Frontal cortex (tissue), 4 donors: ENCODE measurements at places on chromosomes 11 and 22.

DNA sequence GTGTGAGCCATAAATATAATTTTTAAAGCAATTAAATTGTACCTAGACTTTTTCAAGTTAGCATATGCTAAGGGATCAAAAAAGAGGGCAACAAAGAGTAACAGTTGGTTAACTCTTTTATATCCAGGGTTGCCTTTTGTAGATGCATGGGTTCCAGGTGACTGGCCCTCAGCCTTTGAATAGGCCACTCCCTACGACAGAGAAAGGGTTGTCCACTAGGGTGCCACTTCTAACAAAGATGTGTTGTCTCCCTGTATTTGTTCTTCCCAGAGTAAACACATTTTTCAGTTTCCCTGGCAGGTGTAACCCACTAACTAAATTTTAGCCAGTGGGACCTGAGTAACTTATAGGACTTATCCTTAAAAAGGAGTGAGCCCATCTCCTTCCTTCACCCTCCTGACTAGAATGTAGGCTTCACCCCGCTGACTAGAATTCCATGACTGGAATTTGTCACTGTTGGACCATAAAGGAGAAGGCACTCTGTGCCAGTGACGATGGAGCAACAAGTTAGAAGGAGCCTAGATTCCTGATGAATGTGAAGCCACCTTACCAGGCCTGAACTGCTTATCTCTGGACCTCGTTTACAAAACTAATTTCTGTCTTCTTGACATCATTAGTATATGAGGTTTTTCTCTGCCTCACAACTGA lies 16.6 kb downstream of the TUG1 start:
- no peak for DNase-seq

DNA sequence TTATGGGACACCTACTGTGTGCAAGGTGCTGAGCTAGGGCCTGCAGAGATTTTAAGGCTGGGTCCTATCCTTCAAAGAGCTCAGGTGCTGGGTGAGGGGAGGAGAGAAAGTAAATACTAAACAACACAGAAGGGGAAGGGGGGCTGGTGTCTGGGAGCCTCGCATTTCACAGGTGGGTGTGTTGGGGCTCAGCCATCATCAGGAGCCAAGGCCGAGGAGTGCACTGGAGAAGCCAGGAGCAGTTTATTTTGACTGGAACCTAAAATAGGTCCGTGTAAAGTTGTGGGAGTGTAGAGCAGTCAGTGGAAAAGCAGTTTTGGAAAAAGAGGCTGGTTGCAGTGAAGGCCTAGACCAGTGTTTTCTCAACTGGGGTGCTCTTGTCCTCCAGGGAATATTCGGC lies 17.5 kb downstream of the NECTIN1 start:
- no peak for DNase-seq

- DNase-seq: no peak
Measured at GRCh38 chr11:43327987-43328386, 16.2 kb downstream of the API5 start.

GRCh38 chr11:70146895-70147520 lies 56.1 kb upstream of the FADD start:
- no peak for DNase-seq

- DNase-seq: no peak
Measured at GRCh38 chr11:78230161-78230877, 41.6 kb downstream of the USP35 start.

GRCh38 chr11:131688048-131688693 lies 317.8 kb downstream of the NTM start:
- DNase-seq: peak; percentile 92

- DNase-seq: no peak
Measured at GRCh38 chr11:125072218-125072960, 9.3 kb downstream of the SLC37A2 start.

DNA sequence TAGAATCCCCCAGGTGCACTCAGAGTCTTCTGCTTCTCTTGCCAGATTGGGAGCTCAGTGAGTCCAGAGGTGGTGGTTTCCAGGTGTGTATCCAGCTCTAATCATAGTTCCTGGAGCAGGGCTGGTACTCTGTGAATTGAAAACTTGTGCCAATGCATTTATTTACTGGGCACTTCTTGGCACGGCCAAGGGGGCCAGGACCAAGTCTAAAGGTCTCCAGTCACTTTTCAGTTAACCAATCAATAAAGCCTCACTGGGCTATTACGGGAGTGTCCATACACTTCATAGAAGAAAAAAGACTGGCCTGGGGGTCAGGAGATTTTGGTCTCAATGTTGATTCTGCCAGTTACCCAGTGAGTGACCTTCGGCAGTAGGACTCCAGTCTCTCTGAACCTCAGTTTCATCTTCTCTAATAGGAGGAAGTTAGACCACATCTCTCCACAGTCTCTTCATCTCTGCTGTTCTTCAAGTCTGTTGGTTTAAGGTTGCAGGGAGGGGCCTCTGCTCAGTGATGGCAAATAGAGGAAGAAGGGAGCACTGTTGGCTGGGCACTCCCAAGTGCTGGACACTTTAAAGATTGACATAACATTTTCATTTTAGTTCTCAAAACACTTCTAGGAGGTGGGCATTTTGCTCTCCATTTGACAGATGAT lies 188.5 kb upstream of the E2F8 start:
- DNase-seq: no peak

GRCh38 chr22:38740116-38740723 lies 15.6 kb downstream of the SUN2 start:
- DNase-seq: no peak

DNA sequence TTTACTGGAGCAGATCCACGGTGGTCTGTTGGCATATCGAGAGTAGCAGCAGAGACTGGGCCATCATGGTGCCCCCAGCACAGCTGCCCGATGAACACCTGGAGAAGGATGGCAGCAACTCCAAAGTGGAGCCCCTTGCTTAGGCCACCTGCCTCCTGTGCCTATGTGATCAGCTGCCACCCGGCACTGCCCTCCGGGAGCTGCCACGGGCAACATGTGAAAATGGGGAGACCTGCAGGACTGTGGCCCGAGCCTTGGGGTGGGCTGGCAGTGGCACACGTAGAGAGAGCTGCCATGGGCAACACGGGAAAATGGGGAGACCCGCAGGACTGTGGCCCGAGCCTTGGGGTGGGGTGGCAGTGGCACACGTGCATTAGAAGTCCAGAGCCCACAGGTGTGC lies 3.1 kb downstream of the FXYD2 start:
- DNase-seq: no peak

GRCh38 chr22:19717691-19718455 lies 3.6 kb downstream of the SEPTIN5 start:
- peak; percentile 90 for DNase-seq
